ENCODE measurements at places on chromosomes 7 and 10.

DNA sequence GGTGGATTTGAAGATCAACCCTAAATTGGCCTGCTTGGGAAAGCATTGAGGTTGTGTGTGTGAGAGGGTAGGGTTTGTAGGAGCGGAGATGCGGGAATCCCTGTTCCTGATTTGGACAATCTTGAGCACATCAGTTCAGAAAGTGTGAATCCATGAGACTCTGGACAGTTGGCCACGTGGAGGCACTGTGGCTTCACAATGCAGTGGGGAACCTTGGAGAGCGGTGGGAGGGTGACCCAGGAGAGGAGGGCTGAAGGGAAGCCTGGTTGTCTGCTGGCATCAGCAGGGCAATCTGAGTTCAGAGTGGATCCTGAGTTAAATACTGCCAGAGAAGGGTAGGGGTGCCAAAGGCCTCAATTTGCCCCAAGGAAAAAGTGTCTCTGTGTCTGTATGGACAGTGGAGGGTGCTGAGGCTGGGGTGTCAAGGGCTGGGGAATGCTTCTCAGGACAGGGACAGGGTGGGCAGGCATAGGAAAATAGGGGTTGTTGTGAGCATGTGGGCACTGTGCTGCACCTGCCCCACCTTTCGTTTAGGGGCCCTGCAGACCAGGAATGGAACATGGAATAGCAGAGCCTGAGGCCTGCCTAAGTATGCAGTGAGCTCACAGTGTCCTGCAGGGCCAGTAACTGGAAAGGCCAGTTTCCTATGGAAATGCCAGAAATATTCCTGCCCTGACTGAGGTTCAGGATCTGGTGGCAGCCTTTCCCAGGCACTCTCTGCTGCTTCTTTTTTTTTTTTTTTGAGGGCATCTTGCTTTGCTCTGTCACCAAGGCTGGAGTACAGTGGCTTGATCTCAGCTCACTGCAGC, 162.9 kb upstream of the PRSS58 start:
- DNase-seq: peak; percentile 43

- DNase-seq: no peak
Measured at GRCh38 chr7:147146169-147146568, 1029.6 kb downstream of the CNTNAP2 start.

DNA sequence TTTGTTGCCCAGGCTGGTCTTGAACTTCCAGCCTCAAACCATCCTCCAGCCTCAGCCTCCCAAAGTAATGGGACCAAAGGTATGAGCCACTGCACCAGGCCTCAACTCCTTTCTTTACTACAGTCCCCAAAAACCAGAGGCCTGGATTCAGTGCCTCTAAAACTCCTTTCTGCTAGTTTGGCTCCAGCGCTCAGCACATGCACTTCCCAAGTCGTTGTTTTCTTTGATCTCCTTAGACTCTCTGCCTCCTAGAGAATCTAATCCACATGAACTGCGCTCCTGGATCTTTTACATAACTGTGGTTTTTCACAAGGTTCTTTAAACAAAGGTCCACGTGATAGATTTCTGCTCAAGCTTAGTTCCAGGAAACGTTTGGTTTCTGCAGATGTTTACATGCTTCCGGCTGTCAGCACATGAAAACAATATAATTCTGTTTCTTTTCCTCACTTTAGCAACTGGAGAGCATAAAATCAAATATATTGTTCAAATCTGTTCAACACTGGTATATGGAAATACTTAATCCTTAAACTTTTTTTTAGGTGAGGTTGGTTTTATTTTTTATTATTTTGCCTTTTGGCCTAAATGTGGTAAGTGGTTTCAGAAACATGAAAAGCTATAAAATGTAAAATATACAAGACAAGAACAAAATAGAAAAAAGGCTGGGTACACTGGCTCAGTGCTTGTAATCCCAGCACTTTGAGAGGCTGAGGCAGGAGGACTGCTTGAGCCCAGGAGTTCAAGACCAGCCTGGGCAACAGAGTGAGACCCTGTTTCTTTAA, 270.5 kb upstream of the MKLN1 start:
- peak; percentile 60 for DNase-seq

GRCh38 chr10:106360870-106361269, 803.6 kb downstream of the SORCS1 start:
- DNase-seq: peak; percentile 53

DNA sequence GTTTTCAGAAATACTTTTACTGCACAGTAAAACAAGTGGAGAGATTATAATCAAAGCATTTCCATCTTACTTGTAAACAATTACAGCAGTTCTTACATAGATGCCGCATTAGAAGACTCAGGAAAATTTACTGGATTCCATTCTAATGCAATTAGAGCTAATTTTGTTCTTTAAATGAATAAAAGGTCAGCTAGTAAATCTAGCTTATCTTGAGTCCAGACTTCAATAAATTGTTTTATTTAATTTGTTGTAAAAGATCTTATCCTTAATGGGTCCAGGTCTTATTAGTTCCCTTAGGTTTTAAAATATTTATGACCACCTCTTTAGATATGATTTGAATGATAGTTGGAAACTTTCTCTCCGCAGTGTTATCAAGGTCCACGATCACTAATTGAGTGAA, 70.2 kb upstream of the GATA3 start:
- no peak for DNase-seq

DNA sequence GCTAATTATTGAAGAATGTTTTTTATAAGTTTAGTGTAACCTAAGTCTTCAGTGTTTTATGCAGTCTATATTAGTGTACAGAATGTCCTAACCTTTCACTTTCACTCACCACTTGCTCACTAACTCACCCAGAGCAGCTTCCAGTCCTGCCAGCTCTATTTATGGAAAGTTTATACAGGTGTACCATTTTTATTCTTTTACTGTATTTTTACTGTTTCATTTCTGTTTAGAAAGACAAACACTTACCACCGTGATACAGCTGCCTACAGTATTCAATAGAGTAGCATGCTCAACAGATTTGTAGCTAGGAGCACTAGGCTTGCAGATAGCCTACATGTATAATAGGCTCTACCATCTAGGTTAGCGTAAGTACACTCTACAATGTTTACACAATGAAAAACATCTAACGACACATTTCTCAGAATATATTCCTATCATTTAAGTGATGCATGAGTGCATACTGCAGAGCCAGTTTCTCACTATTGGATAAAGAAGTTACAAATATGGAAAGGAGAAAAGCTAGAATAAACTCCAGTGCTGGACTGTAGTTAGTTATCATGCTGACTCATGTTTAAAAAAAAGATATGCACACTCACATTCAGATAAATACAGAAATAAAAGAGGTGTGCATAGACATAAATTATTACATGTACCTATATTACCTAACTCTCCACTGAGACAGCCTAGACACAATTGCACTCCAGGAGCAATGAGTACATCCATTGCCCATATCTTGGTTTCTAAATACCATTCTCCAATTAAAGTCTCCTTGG, 30.4 kb downstream of the STEAP1B start:
- DNase-seq: no peak

DNA sequence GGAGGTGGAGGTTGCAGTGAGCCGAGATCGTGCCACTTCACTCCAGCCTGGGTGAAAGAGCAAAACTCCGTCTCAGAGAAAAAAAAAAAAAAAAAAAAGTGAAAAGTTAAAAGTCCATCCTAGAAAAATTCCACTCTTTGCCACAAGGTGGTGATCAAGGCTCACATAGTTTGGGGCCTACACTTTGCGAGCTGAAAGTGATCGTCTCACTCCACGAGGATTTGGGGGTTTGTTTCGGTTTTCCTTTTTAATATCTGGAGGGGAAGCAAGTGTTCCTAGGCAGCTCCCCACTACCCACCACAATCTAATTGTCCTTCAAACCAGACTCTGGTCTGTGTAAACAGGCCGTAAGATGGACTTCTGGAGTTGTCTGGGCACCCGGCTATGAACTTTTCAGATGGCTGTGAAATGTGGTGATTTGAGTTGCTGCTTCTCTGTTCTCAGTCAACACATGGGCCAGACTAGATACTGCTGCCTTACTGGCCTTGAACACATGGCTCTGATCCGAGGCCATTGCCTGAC, 27.1 kb downstream of the PRLHR start:
- DNase-seq: peak; percentile 46

- no peak for DNase-seq
Measured at GRCh38 chr10:17383801-17384555, 70.4 kb downstream of the ST8SIA6 start.

DNA sequence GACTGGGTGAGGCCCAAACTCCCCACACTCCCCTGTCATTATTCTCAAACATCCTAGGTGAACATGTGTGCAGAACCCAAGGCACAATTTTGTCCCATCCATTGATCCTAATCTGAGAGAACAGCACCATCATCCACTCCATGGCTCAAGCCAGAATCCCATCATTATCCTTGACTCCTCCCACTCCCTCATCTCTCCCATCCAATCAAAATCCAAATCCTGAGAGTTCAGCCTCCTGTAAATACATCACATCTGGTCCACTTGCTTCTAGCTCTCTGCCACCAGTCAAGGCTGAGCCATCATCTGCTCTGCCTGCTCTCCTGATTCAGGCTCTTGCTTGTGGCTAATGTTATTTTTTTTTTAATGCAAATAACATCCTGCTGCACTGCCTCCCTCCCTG, 75.9 kb upstream of the SLF2 start:
- DNase-seq: no peak

- DNase-seq: no peak
Measured at GRCh38 chr10:77197544-77197943, 440.1 kb downstream of the KCNMA1 start.

DNA sequence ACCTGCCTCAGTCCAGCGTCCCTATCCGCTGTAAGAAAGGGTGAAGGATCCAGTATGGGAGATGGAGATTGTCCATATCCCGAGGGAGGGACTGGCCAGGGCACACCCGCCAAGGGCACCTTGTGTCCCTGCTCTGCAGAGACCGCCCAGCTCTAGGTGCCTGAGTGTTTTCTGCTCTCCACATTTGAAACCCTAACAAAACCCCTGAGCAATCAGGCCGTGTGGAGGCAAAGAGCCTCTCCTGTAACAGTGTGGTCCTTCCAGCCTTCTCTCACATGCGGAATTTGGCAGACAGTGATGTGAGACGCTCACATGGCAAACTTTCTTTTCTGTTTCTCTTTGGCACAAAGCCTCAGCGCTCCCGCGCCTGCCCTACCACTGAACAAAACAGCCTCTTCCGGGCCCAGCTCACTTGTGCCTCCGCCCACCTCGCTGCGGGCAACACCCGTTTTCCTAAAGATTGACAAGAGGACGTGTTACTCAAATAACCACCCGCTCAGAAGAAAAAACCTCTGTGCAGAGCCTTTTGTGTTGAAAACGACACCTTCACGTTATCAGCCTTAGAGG, 514.8 kb downstream of the DNAJB6 start:
- DNase-seq: no peak

DNA sequence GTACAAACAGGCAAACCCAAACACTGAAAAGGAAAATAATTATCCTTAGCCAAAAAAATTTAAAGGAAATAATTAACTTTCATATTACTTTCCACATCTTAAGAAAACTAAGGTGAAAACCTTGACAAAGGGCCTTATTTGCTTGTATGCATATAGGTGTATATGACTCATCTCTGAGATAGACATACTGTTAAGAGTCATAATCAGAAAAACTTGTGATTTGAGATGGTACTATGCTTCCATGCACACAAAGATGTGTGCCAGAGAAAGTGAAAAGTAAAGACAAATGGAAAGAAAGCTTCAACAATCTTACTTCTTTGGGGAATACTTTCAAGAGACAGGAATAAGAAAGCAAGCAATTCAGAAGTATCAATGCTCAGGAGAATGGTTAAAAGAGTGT, 3.3 kb upstream of the CACNA2D1 start:
- no peak for DNase-seq

GRCh38 chr7:67451306-67451705, 454.7 kb downstream of the TYW1 start:
- no peak for DNase-seq

DNA sequence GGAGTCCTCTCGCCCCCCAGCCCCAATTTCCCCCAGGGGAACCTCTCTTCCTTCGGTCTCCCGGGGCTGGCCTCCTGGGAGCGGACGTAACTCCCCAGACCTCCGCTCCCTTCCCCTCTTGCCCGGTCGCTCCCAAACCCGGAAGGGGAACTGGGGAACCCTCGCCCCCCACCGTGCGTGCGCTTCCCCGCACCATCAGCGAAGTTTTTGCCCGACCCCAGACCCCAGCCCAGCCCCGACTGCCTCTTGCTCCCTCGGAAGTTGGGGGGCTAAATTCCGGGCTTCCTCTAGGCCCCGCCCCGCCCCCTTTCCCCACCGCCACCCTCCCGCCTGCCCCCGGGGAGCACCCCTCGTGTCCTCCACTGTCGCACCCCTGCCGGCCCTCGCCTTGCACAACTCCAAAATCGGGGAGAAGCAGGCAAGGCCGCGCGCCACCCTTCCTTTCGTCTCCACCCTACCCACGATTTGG, 436 bp downstream of the GNB2 start:
- no peak for DNase-seq

- DNase-seq: no peak
Measured at GRCh38 chr7:98995111-98995510, 116.8 kb downstream of the TRRAP start.

DNA sequence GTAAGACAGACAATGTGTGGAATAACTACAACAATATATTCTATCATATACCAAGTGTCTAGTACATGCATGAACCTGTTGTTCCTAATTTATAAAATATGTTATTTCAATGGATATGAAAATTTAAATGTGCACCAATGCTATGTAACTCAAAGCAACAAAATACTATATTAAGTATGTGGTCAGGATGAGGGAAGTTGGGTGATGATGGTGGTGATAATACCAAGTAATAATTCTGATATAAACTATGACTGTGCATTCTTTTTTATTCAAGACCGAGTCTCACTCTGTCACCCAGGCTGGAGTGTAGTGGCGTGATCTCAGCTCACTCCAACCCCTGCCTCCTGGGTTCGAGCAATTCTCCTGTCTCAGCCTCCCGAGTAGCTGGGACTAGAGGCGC, 2.1 kb upstream of the FRA10AC1 start:
- DNase-seq: no peak

DNA sequence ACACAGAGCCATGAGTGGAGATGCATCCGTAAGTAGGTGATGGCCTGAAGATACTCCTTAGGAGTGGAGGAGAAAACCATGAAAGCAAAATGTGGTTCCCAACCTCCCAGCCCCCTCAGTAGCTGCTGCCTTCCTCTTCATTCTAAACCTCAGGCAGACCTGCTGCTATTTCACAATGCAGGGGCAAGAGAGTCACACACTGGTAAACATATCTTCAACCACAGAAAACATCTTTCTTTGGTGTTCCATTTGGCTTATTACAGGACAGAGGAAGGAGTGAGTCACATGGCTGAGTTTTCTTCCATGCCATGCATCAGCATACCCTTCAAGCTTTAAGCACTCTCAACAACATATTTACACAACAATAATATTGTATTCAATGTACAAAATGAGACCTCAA, 342.1 kb downstream of the BMPER start:
- DNase-seq: no peak

Measured in brain microvascular endothelial cell (primary cell).